Activated CD8-positive, alpha-beta T cell treated with anti-CD3 and anti-CD28 coated beads, Interleukin-2, amount 10 ng/mL, durations not matched to agents 7 days and 5 days (primary cell): ENCODE measurements at places on chromosomes 4 and X. TPM values are rescaled to one million over a fixed set of nuclear protein-coding genes. Genes with fewer than 3 reads are reported as not detected.

- no peaks in the 10 kb centered on the region for H3K27me3 ChIP-seq
- no peaks in the 10 kb centered on the region for H3K4me1 ChIP-seq
- H3K36me3 ChIP-seq: no peaks in the 10 kb centered on the region
These were observed 39.3 kb downstream of the EVC start for GRCh38 chr4:5750052-5750945.

DNA sequence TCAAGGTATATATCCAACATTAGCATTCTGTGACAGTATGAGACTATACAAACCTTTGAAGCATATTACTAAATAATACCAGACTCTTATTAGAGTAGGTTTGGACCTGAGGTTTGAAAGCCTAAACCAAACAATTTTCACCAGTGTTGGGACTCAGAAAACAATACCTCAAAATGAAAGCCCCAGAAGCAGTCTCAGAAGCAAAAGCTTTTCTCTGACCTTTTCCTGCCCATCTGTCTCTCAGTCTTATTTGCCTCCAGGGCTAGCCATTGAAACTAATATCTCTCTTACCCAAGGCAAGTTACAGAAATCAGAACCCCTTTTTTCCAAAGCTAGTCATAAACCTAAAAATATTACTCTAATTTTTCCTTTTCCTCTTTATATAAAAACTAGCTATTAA, 163.3 kb downstream of the PTCHD1 start:
- H3K27ac ChIP-seq: no peak overlapping the region
- no peaks in the 10 kb centered on the region for H3K27me3 ChIP-seq
- DNase-seq: no peak
- H3K4me1 ChIP-seq: peaks cover 9% of the 10 kb centered on the region
- H3K4me3 ChIP-seq: no peak overlapping the region

DNA sequence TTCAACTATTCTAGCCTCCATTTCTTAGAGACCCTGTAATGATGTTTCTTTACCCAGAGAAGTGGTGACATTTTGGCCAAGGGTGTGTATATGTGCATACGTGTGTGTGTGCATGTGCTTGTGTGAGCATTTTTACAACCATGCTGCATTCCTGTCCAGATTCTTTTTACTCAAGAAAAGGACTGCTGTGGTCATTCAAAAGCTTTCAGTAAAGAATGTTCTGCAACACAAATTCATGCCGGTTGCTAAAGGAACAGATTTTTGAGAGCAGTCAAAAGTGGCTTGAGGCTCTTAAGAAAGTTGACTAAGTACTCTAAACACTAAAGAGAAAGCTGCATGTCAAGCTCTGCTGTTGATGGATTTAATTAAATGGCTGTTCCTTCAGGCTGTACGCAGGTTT, 65.0 kb upstream of the FMR1 start:
- H3K27ac ChIP-seq: no peak overlapping the region
- H3K27me3 ChIP-seq: no peaks in the 10 kb centered on the region

DNA sequence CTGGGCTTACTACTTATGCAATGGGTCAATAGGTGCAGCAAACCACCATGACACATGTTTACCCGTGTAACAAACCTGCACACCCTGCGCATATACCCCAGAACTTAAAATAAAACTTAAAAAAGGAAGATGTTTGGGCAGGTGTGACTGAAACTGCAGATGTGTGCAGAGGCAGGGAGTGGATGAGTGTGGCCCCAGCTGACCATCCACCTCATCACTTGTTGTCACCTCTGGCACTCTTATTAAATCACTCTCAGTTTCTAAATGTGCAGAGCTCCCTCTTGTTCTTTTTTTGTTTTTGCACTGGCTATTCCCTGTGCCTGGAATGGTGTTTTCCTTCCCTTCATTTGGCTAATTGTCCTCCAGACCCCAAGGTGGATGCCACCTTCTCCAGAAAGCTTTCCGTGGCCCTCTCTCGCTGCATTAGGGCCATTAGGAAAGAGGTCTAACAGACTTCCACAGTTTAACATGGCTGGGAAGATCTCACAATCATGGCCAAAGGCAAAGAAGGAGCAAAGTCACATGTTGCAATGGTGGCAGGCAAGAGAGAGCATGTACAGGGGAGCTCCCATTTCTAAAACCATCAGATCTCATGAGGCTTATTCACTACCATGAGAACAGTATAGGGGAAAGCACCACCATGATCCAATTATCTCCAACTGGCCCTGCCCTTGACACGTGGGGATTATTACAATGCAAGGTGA, 58.5 kb downstream of the SLC2A9 start:
- no peak overlapping the region for H3K27ac ChIP-seq
- no peak overlapping the region for H3K4me3 ChIP-seq
- H3K4me1 ChIP-seq: peaks cover 4% of the 10 kb centered on the region
- H3K36me3 ChIP-seq: peaks cover 2% of the 10 kb centered on the region

GRCh38 chr4:5630762-5631161, 77.6 kb downstream of the EVC2 start:
- H3K4me3 ChIP-seq: no peak overlapping the region
- H3K27ac ChIP-seq: no peak overlapping the region
- no peaks in the 10 kb centered on the region for H3K27me3 ChIP-seq
- H3K36me3 ChIP-seq: no peaks in the 10 kb centered on the region
- H3K4me1 ChIP-seq: no peaks in the 10 kb centered on the region

GRCh38 chrX:107676559-107677378, 48.5 kb downstream of the PRPS1 start:
- H3K4me3 ChIP-seq: peak overlapping the region; percentile 80
- peak overlapping the region; percentile 85 for H3K27ac ChIP-seq
- no peaks in the 10 kb centered on the region for H3K27me3 ChIP-seq

GRCh38 chr4:59994118-59994517, 1206.0 kb upstream of the ADGRL3 start:
- no peaks in the 10 kb centered on the region for H3K4me1 ChIP-seq
- H3K27ac ChIP-seq: no peak overlapping the region
- H3K4me3 ChIP-seq: no peak overlapping the region
- no peaks in the 10 kb centered on the region for H3K36me3 ChIP-seq
- DNase-seq: no peak

DNA sequence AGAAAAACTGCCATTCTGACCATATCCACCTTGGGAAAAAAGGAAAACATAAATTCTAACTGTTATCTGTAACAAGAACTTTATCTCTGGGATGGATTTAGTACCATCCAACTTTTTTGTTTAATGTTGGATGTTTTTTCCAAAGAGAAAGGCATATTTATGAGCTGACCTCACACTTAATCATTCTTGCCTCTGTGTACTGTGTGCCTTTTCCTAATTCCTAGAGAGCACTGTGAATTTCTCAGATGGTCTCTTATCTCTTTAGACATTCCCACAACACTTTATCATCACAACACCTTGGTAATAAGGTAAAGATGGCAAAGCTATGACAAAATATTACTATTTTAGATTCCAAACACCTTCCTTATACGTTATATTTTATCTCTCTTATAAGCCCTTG, 126.2 kb downstream of the COL4A6 start:
- no peaks in the 10 kb centered on the region for H3K4me1 ChIP-seq
- no peak for DNase-seq
- H3K36me3 ChIP-seq: no peaks in the 10 kb centered on the region
- no peak overlapping the region for H3K4me3 ChIP-seq
- H3K27me3 ChIP-seq: no peaks in the 10 kb centered on the region

GRCh38 chr4:39525822-39526690, 1.2 kb downstream of the UGDH start:
- no peak for DNase-seq
- peaks cover 2% of the 10 kb centered on the region for H3K27me3 ChIP-seq
- peaks cover 8% of the 10 kb centered on the region for H3K36me3 ChIP-seq
- H3K4me1 ChIP-seq: peaks cover 20% of the 10 kb centered on the region

- H3K36me3 ChIP-seq: no peaks in the 10 kb centered on the region
- H3K27ac ChIP-seq: no peak overlapping the region
- no peak overlapping the region for H3K4me3 ChIP-seq
- no peak for DNase-seq
- H3K27me3 ChIP-seq: peaks cover 4% of the 10 kb centered on the region
These were observed 20.6 kb downstream of the SH3D19 start for GRCh38 chr4:151304755-151305154.

GRCh38 chrX:30777575-30777974, 111.5 kb downstream of the TAB3 start:
- H3K27me3 ChIP-seq: no peaks in the 10 kb centered on the region
- no peak overlapping the region for H3K4me3 ChIP-seq
- H3K36me3 ChIP-seq: no peaks in the 10 kb centered on the region
- H3K27ac ChIP-seq: no peak overlapping the region

DNA sequence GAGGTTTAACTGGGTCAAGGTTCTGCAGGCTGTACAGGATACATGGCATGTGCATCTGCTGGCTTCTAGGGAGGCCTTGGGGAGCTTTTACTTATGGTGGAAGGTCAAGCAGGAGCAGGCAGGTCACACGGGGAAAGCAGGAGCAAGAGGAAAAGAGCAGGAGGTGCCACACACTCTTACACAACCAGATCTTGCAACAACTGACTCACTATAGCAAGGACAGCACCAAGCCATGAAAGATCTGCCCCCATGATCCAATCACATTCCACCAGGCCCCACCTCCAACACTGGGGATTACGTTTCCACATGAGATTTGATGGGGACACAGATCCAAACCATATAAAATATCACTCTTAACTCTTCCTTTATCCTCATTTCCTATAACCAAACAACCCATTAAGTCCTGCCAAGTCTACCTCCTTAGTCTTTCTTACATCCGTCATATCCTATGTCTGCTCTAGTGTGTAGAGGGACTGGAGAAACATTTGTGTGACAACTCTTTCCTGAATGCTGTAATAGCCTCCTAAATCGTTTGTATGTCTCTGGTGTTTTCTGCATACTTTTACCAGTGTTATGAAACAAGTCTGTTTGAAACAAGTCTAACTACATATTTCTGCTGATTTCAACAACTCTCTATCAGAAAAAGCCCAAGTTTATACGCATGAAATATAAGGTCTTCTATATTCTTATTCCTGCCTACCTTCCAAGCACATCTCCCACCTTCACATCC, 8.3 kb upstream of the RAP2C start:
- no peaks in the 10 kb centered on the region for H3K27me3 ChIP-seq
- DNase-seq: no peak
- no peaks in the 10 kb centered on the region for H3K36me3 ChIP-seq
- H3K27ac ChIP-seq: no peak overlapping the region
- no peak overlapping the region for H3K4me3 ChIP-seq

DNA sequence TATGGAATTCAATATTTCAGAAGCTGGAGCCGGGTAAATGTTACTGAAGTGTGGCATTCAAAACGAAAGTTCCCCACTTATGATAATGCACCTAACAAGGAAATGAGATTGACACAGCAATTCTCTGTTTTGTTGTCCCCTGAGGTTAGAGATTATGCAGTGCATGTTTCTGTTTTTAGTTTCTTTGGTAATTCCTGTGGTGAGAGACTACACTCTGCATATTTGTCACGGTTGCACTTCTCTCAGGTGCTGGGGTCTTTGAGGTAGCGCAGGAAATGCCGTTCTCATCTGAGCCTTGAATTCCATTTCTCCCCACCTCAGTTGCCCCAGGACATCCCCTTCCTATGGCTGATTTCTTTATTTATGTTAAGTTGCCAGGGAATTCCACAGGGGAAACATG, 15.3 kb upstream of the BEND4 start:
- no peak overlapping the region for H3K4me3 ChIP-seq
- H3K36me3 ChIP-seq: no peaks in the 10 kb centered on the region
- H3K4me1 ChIP-seq: no peaks in the 10 kb centered on the region
- no peak for DNase-seq
- H3K27me3 ChIP-seq: no peaks in the 10 kb centered on the region

- peaks cover 7% of the 10 kb centered on the region for H3K27me3 ChIP-seq
- no peaks in the 10 kb centered on the region for H3K4me1 ChIP-seq
- no peak for DNase-seq
- H3K36me3 ChIP-seq: no peaks in the 10 kb centered on the region
- H3K27ac ChIP-seq: no peak overlapping the region
These were observed 19.9 kb upstream of the TMEM255A start for GRCh38 chrX:120331116-120331515.

DNA sequence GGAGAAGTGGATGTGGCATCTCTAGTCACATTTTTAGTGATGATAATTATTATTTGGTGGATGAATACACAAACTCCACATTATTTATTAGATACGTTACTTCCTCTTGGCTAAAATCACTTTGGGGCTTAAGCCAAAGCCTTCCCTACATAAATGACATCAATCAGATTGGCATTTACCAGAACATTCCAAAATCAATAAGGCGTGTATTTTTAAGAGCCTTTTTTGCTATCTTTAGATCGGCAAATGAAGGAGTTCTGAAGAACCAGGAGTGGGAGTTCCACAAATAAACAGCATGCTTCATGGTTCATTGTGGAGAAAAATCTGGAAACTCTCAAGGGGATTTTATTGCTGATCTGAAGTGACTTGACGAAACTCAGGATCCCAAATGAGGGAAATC, 89.7 kb downstream of the AMELX start:
- H3K27me3 ChIP-seq: no peaks in the 10 kb centered on the region
- H3K36me3 ChIP-seq: no peaks in the 10 kb centered on the region
- no peak overlapping the region for H3K4me3 ChIP-seq
- H3K27ac ChIP-seq: no peak overlapping the region
- H3K4me1 ChIP-seq: no peaks in the 10 kb centered on the region

- peaks cover 96% of the 10 kb centered on the region for H3K4me1 ChIP-seq
- peak; percentile 49 for DNase-seq
- H3K4me3 ChIP-seq: peak overlapping the region; percentile 7
These were observed 15.8 kb downstream of the WDR1 start for GRCh38 chr4:10100734-10101216.

- no peaks in the 10 kb centered on the region for H3K27me3 ChIP-seq
- DNase-seq: no peak
- H3K4me1 ChIP-seq: no peaks in the 10 kb centered on the region
- H3K27ac ChIP-seq: no peak overlapping the region
- no peaks in the 10 kb centered on the region for H3K36me3 ChIP-seq
- no peak overlapping the region for H3K4me3 ChIP-seq
These were observed 37.6 kb downstream of the HTRA3 start for GRCh38 chr4:8307121-8307520.

DNA sequence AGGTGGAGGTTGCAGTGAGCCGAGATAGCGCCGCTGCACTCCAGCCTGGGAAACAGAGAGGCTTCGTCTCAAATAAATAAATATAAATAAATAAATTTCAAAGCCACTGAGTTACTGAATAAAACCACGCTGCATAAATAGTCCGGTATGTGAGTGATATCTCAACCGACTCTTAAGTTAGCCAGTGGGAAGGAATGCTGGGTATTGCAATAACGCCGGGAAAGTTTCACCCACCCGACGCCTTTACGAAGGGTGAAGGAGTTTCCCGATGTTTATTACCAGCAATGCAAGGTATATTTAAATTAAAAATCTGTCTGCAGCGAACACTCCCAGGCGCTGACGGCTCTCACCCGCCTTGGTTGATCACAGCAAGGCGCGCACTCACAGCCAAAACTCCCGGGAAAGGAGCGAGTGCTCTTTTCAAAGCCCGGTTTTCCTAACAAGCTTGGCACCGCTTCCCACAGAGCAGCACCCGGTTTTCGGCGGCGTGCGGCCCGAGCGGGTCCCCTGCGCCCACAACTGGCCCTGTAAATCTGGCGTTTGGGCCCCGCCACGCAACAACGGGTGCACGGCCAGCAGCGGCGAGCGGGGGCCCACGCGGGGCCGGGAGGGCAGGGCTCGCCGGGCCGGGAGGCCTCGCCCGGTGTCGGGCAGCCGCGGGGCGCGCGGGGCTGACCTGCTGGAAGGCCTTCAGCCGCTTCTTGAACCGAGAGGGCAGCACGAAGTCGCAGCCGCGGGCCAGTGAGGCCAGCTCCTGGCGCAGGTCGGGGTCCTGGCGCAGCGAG, 13.7 kb downstream of the PPP2R3B start:
- H3K36me3 ChIP-seq: peaks cover 2% of the 10 kb centered on the region
- H3K27ac ChIP-seq: no peak overlapping the region
- peaks cover 43% of the 10 kb centered on the region for H3K27me3 ChIP-seq
- no peak for DNase-seq

Gene SPANXD
- total RNA-seq: not detected

Gene L1CAM
- total RNA-seq: 7.1 TPM

Gene MAMLD1
- total RNA-seq: 1.4 TPM

Gene OPRPN
- not detected for total RNA-seq

Gene FAM9C
- total RNA-seq: not detected

Gene XAGE3
- total RNA-seq: not detected
